Brain (organoid and tissue), 16 donors: ENCODE measurements at places on chromosomes 11 and 22.

- peak; percentile 31 for DNase-seq
Observed at GRCh38 chr11:57458410-57459163, 1.7 kb upstream of the RTN4RL2 start.

- no peak for DNase-seq
Observed at GRCh38 chr11:2783536-2784082, 83.8 kb upstream of the KCNQ1OT1 start.

DNA sequence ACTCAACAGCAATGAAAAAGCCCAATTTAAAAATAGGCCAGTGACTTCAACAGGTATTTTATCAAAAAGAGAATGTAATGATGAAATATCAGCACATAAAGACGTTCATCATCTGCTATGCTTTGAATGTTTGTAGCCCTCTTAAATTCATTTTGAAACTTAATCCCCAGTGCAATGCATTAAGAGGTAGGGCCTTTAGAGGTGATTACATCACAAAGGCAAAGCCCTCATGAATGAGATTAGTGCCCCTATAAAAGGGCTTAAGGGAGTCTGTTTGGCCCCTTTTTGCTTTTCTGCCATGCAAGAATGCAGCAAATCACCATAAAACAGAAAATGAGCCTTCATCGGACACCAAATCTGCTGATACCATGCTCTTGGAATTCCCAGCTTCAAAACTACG, 637.0 kb downstream of the DLG2 start:
- DNase-seq = no peak

DNA sequence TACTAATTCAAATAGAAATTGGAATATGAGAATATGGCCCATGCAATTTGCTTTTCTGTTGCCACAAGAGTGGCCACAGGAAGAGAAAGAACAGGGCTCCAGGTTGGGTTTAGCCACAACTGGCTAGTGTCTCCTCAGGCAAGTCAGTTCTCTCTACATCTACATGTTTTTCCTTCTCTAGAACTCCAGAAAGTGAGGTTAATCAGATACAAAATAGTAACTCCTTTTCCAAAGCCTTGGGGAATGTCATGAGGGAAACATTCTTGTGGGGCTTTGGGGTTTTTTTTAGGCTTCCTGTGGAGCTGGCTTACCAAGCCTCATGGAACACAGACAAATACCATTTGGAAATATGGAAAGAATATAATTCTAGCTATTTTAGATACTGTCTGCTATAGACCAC, 161.6 kb downstream of the NAV2 start:
- no peak for DNase-seq

GRCh38 chr11:111459506-111460270, 52.5 kb downstream of the BTG4 start:
- no peak for DNase-seq

DNA sequence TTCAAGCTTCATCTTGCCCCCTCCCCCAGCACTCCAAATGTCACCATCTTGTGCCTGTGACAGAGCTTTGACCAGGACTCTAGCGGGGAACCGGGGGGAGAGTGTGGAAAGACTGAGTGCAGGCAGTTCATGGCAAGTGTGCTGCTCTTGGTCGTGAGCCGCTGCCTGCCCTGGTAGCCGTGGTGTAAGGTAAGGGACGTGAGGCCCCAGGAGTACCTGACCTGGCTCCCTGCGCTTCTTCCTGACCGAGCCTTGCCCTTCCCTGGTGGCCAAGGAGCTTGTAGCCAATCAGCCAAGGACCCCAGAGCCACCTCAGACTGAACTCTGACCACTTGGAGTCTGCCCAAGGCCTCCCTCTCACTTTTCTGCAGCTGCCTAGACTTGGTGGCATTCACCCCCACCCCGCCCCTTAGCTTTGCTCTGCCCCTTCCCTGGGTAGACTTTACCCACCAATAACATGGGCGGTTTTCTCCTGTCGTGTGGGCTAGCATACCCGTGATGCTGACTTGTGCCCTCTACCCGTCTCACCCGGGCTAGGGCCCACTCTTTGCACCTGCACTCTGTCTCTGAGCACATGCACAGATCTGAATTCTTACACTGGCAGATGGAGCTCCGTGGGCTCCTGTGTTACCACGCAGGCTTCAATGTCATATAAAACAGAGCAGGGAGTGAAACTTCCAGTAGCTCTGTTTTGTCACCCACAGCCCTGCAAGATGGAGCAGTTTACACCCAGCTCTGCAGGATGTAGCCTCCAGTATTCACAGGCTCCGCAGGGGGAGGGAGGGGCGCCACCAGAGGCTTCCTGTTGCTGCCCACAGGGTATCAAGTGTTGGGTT, 1.5 kb downstream of the DGKZ start:
- DNase-seq = no peak

GRCh38 chr11:59556115-59556916, 45.0 kb downstream of the OR4D9 start:
- peak; percentile 91 for DNase-seq

DNA sequence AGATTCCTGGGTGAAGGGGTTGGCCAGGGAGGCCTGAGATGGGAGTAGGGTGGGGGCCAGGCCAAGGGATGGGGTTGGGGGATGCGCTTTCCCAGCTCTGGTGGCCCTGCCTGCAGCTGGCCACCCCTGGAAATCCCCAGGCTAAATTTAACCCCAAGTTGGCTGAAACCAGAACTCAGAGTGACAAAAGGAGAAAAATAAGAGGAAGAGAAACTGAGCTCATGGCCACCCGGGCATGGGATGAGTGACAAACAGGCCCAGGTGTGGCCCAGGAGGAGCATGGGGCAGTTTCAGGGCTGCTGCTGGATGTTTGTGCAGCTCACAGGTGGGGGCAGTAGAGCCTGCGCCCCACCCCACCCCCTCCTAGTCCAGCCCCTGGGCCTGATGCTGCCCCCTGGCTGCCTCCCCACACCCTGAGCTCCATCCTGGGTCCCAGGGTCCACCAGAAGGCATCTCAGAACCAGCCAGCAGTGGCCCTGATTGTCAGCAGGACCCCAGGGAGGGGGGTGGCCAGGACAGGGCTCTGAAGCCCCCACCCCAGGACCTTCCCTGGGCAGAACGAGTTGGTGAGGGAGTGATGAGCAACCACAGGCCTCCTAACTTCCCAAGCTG, 48.0 kb downstream of the IGLL5 start:
- DNase-seq = no peak

- no peak for DNase-seq
Observed at GRCh38 chr11:120130176-120130980, 7.5 kb downstream of the TRIM29 start.

- no peak for DNase-seq
Observed at GRCh38 chr11:114244726-114245394, 51.3 kb upstream of the NNMT start.

GRCh38 chr22:28344918-28345703, 334.5 kb downstream of the TTC28 start:
- no peak for DNase-seq

DNA sequence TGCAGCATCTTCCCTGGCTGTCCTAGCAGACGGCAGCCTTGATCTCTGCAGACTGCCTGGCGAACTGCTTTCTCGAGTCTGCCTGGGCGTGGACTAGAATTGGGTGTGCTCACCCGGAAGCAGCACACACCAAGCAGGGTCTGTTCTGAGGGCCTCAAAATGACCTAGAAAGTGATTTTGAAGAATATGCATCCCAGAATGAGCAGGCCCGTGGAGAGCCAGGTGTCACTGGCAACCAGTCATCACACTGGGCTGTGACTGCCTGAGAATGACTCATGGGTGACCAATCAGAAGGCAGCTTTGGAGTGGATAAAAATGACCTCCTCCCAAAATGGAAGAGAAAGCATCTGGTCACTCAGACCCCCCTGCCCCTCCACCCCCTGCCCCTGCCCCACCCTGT, 114.9 kb upstream of the NECTIN1 start:
- DNase-seq = no peak

DNA sequence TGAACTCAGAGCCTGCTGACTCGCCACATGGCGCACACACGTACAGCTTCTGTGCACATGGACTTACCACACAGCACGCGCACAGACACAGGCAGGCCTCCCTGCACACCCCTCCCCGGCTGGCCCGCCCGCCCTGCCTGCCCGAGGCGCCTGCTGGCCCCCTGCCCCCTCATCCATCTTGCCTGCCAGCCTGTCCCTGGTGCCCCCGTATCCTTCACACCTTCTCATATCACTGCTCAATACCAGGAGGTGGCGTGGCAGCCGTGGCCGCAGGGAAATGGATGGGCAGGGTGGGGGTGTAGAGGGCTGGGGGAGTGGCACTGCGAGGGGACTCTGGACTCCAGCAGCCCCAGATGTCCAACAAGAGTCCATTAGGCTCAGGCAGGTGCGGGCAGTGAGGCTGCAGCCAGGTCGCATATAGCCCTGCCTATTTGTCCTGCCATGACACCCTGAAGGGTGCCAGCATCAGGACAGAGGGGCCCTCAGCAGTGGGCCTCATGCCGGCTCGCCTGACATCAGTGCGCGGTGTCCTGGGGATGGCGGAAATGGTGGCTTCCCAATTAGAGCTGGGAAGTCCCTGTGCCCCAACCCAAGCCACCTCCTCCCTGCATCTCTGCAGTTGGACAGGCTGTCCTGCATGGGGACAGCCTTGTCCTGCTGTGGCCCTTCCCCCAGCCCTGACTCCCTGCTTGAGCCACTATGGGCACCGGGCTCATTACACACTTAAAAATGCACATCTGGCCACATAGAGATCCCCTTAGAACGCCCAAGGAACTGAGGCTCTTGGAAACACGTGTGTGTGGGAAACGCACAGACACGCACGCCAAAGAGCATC, 2.0 kb upstream of the TBX10 start:
- peak; percentile 58 for DNase-seq

GRCh38 chr22:25147642-25147928, 52.1 kb upstream of the CRYBB3 start:
- peak; percentile 25 for DNase-seq

DNA sequence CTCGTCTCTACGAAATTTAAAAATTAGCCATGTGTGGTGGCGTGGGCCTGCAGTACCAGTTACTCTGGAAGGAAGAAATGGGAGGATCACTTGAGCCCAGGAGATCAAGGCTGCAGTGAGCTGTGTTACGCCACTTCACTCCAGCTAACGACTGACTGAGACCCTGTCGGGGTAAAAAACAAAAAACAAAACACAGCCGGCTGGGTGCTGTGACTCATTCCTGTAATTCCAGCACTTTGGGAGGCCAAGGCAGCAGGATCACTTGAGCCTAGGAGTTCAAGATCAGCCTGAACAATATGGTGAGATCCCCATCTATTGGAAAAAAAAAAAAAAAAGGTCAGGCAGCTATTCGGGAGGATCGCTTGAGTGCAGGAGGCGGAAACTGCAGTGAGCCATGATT, 2.4 kb downstream of the PAFAH1B2 start:
- DNase-seq = no peak

DNA sequence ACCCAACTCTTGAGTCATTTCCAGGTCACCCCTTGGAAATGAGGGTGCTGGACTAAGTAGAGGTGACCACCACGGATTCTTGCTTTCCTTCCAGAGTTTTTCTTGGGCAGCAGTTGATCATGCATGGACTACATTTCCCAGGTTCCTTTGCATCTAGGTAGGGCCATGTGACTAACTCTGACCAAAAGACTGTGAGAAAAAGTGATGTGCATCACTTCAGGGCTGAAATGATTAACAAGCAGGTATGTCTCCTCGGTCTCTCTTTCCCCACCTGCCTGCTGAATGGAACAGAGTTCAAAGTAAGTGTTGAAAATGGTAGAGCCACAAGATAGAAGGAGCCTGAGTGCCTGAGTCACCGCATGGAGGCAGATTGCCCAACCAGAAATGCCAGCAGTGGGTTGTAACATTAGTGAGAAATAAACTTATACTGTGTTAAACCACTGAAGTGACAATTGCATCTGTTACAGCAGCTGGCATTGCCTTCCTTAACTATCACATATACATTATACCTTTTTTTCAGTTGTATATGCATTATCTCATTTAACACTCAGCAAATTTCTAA, 113.5 kb downstream of the MN1 start:
- no peak for DNase-seq

DNA sequence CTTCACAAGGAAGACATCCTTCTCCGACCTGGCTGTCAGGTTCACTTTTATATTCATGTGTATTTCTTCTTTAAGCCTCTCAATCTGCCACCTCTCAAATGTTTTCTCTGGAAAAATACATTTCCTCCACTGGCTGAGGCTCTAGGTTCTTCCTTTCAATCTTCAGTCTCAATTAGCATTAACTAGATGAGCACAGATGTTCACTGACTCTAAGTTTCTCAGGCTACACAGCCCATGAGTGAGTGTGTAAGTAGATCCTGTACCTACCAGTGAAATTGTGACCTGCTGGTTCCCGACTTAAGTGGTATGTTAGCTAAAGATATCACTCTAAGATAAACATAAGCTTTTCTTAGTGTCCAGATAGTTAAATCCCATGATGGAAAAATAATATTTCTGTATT, 206.9 kb downstream of the ADAMTS15 start:
- no peak for DNase-seq

DNA sequence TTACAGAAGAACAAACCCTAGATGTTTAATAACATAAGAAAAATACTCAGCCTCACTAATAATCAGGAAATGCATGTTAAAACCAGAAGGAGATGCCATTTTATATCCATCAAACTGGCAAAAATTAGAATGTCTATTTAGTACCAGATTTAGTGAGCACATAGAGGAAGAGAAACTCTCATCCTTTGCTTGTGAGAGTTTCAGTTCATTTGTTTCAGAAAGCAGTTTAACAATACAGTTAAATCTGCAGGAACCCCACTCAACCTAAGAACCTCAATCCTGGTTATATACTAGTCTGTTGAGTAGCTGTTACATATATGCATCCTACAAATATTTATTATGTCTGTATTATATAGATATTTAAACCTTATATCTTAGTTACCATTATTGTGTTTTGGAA, 172.6 kb downstream of the WNT11 start:
- no peak for DNase-seq

- DNase-seq = peak; percentile 37
Observed at GRCh38 chr11:106208760-106209159, 131.3 kb downstream of the AASDHPPT start.

- DNase-seq = no peak
Observed at GRCh38 chr11:81963018-81963417, 770.6 kb downstream of the FAM181B start.

DNA sequence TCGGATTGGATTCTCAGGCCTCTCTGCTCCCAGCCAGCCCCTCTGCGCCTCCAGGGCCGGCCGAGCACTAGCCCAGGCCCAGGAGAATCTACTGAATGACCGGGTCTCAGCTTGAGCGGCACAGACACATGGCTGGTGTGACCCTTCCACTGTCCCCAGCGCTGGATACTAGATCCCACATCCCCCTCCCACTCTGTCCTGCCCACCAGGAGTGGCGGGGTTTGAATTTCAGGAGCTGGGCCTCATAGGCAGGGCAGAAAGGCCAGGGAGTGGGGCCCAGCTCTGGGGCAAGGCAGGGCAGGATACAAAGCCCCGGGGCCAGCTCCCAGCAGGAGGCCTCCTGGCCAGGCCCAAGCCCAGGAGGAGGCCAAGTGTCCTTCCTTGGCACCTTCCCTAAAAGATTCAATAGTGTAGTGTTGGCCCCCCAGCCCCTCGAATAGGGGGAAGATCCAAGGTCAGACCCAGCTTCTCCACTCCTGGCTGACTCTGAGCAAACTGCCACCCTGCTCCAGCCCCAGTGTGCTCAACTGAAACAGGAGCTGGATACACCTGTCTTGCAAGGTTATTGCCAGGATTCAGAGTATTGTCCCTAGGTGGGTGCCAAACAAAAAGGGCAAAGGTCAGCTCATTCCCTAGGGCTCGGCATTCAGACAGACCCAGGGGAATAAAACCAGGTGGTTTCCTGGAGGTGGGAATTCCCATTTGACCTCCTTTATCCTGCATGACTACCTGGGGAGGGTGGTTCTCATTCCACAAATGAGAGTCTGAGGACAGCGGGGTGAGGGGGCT, 22.5 kb upstream of the TCF20 start:
- DNase-seq = no peak
